Stimulated activated CD8-positive, alpha-beta memory T cell treated with anti-CD3 and anti-CD28 coated beads, Interleukin-2, amount 100 ng/mL, for 1 hour (primary cell): ENCODE measurements at places on chromosomes 12 and 14.

DNA sequence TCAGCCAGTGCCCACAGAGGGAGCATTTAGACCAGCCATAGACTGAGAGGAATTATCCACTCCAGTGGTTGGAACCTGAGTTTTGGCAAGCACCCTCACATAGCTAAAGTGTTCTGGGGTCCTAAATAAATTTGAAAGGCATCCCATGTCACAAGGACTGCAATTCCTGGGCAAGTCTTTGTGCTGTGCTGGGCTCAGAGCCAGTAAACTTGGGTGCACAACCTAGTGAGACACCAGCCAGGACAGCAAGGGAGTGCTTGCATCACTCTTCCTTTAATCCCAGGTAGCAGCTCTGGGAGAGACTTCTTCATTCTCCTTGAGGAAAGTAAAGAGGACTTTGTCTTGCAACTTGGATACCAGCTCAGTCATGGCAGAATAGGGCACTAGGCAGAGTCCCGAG lies 142.0 kb upstream of the FSCB start:
- DNase-seq: no peak

DNA sequence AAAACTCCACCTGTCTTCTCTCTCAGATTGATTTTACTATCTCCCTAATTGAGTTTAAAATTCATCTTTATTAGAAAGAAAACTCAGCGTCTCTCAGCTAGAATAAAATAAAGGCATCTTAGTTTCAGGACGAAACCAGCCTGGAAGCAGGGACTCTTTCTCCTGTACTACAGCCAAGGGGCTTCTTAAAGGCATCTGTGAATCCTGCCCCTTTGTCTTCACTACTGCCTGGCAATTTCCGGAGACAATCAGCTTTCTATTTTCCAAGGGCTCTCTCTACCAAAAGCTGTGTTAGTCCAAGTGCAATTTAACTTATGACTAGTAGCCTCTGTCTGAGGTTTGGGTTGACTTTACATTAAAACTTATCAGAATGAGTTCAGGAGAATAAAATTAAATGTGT lies 623.3 kb upstream of the FOXG1 start:
- DNase-seq: no peak

DNA sequence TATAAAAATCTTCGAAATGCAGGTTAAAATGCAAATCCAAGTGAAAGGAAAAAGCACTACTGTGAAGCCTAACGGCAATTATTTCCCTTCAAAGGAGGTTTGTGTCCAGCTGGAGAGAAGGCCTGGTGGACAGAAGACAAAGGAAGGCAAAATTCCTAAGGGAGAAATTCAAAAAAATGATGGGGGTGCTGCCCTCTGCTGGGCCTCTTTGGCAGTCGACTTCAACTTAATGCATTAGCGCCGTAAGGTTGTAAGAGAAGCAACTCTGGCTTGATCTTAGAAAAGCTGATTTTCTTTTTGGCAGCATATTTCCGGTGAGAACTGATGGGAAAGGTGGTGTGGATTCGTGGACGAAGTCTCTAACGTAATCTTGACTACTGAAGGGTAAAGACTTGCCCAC lies 34.3 kb upstream of the CHFR start:
- DNase-seq: no peak

- DNase-seq: no peak
Measured at GRCh38 chr12:88253371-88253978, 111.4 kb downstream of the TMTC3 start.

- no peak for DNase-seq
Measured at GRCh38 chr14:36520601-36521525, 831 bp upstream of the NKX2-1 start.

DNA sequence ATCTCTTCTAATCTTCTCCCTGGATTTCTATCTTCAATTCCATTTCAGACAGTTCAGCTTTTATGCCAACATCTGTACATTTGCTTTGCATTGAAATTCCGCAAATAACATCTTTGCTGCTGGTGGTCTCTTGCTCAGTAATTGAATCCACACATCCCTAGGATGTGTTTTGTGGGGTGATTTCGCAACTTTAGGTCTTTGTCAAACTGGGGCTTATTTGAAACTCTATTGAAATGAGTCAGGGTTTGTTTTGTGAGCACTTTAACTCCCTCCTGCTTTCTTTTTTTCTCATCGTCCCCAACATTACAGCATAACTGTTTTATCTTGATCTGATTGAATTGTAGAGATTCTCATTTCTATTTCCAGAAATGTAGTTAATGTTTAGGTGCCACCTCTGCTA lies 404.3 kb downstream of the NPAS3 start:
- no peak for DNase-seq

- DNase-seq: no peak
Measured at GRCh38 chr14:63939006-63939270, 86.1 kb downstream of the SYNE2 start.

- DNase-seq: no peak
Measured at GRCh38 chr12:72081777-72082176, 143.1 kb downstream of the TPH2 start.

DNA sequence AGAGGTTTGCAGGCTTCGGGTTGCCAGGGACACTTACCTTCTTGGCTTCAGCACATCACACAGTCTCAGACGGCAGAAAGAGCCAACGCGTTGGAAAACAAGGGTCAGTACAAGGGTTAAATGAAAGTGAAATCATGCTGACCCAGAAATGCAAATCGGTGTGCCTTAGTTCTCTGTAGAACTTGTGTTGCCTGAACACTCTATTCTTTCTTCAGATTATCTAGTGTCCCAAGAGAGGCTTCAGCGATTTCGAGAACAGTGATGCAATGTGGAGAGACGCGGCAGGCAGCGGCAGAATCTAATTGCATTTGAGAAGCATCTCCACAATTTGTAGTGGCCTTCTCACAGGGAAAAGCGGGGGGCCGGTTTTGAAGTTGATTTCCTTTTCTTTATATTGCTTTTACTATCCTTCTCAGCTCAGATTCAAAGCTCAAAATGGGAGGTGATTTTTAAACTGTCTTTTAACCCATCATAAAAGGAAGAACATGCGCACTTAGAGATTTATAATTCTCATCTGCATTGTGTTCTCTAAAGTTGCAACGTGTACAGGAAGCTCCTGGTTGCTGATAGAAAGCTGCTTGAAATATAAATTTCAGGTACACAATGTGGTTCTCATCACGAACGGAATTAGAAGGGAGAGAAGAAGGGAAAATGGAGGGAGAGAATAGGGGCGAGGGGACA lies 67.8 kb upstream of the EGLN3 start:
- DNase-seq: no peak

DNA sequence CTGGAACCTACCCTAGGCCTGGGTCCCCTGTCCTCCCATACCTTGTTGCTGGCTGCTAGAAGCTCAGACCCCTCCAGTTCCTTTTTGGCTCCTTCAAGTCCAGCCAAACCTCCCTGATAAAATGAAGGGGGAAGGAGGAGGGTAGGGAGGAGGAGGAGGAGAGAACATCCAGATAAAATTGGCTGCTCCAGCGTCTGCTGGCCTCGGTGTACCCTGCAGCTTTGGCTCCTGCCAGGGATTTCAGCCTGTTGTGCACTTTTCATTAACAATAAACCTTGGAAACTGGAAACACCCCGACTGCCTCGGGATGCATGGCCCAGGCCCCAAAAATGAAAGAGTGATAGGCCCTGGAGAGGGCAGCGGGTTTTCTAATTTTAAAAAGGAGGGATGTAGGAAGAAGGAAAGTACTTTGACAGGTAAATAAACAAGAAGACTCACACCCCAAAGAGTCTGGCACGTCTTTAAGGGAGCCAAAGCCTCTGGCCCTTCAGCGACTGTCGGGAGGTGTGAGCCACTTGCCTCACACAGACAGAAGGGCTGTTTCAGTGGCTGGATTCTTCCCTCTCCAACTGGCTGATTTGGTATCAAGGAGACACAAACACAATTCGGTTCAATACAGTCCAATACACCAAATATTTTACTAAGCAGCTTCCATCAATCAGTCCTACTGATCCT lies 49.8 kb downstream of the NUAK1 start:
- DNase-seq: no peak

- no peak for DNase-seq
Measured at GRCh38 chr14:103142026-103142425, 18.8 kb downstream of the TNFAIP2 start.

DNA sequence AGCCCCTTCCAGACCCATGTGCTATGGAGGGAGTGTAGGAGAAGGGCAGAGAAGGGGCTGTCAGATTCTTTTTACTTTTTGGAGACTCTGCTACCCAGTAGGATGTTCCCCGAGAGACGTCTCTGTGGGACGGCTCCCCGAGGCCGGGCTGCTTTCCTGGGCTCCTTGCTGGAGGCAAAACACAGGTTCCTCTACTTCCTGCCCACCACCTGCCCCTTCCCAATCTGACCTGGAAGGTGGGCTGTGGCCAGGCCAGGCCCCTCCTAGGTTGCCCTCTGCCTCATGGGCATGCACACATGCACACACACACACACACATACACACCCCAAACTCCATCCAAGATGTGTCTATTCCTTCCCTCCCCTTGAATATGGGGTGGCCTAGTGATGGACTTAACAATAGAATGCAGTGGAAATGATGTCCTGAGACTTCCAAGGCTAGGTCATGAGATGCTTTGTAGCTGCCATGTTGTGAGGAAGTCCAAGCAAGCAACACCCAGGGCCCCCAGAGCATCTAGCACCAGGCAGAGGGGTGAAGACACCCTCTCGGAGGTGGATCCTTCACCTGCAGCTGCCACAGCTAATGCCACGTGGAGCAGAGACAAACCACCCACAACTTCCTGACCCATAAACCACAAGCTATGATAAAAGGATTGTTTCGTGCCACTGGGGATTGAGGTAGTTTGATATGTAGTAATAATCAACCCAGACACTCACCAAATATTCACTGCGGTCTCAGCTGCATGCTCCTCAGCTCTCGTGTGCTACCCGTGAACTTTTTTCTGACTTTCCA lies 1.6 kb upstream of the ASB2 start:
- DNase-seq: peak; percentile 41

DNA sequence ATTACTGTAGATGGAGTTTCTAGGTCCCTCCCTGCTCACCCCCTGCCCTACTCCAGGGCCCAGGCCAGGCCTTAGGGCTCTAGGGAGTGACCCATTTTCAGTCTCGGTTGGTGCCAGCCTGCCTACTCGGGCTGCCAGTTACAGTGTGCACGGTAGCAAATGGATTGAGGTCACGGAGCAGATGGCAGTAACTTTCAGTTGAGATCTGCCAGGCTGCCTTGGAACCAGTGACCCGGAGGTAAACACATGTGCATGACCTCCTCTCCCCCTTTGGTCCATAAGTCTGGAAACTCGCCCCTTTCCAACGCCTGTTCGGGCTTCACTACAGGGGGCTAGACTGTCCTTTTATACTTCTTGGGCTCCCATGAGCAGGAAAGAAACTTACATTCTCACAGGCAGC lies 139.7 kb upstream of the TBX3 start:
- no peak for DNase-seq

GRCh38 chr14:33762161-33762851 lies 188.6 kb downstream of the EGLN3 start:
- no peak for DNase-seq

GRCh38 chr14:63909984-63910383 lies 57.2 kb downstream of the SYNE2 start:
- DNase-seq: no peak

DNA sequence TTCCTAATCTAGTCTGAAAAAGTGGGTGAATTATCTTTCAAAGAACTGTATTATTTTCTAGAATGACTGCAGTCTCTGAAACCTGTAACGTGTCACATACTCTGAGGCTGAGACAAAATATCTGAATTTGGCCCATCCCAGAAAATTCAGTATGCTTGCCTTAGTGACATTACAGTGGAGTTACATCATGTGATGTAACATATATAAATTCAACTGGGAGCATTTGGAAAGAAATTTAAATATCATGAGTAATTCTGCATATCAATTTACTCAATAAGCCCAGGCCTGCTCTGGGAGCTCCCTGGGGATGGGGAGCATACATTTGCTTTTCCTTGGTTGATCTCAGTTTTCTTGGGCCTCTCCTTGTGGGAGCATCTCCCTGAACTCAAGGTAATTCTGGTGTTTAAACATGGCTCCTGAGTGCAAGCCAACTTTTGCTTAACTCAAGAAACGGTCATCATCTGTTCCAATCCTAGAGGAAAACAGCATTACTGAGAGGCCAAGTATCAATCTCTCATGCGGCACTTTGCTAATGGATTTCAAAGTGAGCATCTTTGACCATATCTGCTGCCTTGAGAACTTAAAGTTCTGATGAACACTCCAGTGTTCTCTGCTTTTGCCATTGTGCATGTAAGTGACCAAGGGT lies 54.4 kb downstream of the AKAP6 start:
- no peak for DNase-seq

- DNase-seq: no peak
Measured at GRCh38 chr12:2667716-2668440, 126.9 kb upstream of the FKBP4 start.

DNA sequence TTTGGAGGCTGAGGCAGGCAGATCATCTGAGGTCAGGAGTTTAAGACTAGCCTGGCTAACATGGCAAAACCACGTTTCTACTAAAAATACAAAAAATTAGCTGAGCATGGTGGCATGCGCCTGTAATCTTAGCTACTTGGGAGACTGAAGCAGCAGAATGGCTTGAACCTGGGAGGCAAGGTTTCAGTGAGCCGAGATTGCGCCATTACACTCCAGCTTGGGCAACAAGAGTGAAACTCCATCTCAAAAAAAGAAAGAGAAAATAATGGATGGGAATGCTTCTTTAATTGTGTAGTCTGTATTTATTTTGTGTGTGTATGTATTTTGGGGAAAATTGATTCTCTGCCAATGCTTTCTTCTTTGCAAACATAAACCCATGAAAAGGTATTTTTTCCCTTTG lies 32.5 kb downstream of the SRGAP1 start:
- DNase-seq: no peak

DNA sequence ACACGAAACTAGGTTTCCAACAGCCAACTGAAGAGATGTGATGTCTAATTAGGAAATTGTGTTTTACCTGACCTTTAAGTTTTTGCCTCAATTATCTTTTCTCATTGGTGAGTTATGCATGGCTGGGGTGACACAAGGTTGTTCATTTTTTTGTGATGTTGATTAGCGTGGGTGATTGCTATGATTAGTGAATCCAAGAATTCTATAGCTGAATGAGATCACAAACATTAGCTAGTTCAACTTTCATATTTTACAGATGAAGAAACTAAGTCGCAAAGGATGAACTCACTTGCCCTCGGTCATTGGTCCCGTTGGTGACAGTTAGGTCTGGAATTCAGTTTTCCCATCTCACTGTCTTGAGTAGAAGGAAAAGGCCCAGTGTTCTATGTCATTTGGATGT lies 32.6 kb upstream of the LMNTD1 start:
- DNase-seq: no peak

DNA sequence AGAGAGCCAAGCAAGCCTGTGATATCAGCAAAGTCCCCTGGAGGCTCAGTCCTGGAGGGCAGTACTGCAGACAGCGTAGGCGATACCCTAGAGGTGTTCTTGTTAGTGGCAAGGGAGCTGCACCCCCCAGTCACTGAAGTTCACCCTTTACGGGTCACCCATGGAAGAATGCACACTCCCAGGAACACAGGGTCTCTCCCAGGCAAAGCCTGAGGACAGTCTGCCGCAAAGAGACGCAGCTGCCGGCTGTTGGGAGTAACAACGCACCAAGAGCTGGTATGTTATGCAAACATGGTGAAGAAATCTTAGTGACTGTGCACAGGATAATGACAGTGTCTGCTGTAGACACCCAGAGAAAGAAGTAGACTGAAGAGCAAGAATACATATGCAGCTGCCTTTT lies 43.5 kb upstream of the NOS1 start:
- no peak for DNase-seq
